EL (cell line): ENCODE measurements at places on chromosomes 6 and 20.

- DNase-seq = no peak
Observed at GRCh38 chr6:24649691-24650090, 3.7 kb upstream of the KIAA0319 start.

DNA sequence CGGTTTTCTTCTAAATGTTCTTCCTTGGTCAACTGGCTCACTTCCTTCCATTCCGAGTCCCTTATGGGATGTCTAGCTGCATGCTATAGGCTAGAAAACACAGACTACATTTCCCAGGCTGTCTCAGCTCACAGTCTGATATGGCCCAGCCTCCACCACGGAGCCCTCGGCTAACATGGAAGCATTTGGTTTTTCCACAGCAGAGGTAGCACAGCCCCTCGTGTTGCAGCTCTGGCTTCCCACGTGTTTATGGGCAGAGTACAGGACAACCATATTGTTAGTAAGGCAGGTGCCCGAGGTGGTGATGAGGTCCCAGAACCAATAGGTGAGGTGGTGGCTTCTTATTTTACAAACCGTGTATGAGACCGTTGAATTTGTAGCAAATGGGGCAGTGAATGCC, 8.7 kb downstream of the GPLD1 start:
- DNase-seq = no peak

GRCh38 chr6:33963136-33963750, 159.4 kb upstream of the MLN start:
- DNase-seq = no peak

DNA sequence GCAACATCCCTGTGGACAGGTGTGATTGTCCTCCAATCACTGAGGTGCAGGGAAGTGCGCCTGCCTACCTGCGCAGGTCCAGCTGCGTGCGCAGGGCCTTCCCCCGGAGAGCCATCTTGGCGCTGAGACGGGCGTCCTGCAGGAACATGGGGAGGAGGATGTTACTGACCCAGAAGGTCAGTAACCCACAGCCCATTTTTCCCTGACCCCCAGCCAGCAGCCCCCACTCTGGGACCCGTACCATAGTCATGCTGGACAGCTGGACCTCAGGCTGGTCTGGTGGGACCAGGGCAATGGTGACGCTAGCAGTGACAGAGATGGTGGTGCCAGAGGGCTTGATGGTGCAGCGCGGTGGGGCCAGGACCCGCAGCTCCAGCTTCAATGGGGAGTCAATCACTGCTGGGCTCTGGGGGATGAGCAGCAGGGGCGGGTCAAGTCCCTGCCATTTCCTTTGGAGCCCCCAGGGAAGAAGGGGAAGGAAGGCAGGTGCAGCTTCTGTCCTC, 9.7 kb downstream of the PLTP start:
- no peak for DNase-seq

DNA sequence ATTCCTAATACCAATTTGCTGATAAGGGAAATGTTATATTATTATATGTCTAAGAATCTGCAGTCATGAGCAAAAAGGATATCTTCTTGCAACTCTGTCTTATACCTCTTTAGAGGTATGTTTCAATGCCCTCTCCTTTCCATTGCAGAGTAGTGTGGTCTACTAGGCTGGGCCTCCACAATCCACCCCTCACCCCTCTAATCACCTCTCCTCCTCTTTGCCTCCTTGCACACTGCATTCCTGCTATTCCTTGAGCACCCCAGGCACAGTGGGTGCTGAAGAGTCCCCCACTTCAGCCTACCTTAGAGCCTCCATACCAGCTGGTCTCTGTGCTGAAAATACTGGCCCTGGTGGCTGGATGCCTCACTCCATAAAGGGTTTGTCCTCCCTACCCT, 26.9 kb downstream of the ARMC2 start:
- DNase-seq = no peak

- no peak for DNase-seq
Observed at GRCh38 chr6:111159633-111160032, 72.3 kb downstream of the SLC16A10 start.

DNA sequence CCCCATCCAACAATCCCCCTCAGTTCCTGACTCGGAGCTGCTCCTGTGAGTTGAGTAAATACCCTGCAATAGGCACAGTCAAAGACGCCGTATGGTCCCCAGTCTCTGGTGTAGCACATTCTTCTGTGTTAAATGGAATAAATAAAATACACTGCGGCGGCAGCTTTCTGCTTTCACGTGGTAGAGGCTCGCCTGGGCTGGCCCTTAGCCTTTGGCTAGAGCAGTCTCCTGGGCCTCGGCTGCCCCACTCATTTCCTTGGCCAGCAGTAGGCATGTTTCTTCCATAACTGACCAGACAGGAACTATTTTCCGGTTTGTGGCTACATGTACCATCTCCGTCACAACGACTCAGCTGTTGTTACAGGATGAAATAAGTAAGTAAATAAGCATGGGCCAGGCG, 20.7 kb downstream of the SERPINB6 start:
- no peak for DNase-seq

DNA sequence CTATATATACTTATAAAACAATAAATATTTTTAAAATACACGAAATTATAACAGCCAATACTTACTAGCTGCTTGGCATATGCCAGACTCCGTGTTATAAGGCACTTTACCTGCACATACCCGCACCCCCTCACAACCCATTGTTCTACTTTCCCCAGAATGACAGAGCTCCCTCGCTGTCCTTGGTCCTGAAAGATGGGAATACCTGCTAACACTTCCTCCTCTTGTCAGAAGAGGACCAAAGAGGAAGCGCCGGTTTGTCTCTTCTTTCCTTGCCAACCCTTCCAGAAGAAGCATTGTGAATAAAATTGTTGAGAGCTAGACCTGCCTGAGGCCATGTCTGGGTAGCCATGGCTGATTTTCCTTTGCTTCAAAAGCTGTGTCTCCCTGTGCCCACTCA, 149.3 kb downstream of the PTPRT start:
- no peak for DNase-seq

GRCh38 chr6:167952512-167952859, 45.0 kb upstream of the KIF25 start:
- DNase-seq = no peak

DNA sequence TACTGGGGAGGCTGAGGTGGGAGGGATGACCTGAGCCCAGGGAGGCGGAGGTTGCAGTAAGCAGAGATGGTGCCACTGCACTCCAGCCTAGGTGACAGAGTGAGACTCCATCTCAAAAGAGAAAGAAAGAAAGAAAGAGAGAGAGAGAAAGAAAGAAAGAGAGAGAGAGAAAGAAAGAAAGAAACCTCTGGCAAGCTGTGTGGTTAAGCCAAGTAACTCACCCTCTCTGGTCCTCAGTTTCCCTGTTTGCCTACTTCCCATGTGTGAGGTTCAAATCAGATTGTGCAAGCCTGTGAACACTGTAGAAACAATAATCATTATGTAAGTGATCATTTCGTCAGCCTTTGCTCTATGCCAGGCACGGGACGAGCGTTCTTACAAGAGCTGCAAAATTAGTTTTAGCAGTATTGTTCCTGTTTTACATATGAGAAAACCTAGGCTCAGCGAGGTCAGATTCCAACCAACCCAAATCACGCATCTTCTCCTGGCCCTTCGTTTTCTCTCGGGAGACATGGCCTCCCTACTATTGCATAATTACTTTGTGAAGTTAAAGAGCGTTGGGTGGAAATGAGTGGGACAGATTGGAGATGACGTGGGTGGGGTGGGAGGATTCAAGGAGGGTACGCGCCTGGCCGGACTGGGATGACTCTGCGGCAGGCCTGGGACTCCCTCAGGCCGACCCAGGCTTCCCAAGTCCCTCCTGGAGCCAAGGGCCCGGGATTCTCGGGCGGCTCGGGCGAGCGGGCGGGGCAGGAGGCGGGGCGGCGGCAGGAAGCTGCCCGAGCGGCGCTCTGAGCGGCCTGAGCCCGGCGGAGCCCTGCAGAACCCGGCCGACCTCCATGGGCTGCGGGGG, at the start of gene SNX21:
Gene SNX21, plus strand, starts transcription at position 770 of the 853 bp plus-strand sequence. CDS start 121 bp downstream, outside the sequence.
- peak; percentile 95 for DNase-seq

DNA sequence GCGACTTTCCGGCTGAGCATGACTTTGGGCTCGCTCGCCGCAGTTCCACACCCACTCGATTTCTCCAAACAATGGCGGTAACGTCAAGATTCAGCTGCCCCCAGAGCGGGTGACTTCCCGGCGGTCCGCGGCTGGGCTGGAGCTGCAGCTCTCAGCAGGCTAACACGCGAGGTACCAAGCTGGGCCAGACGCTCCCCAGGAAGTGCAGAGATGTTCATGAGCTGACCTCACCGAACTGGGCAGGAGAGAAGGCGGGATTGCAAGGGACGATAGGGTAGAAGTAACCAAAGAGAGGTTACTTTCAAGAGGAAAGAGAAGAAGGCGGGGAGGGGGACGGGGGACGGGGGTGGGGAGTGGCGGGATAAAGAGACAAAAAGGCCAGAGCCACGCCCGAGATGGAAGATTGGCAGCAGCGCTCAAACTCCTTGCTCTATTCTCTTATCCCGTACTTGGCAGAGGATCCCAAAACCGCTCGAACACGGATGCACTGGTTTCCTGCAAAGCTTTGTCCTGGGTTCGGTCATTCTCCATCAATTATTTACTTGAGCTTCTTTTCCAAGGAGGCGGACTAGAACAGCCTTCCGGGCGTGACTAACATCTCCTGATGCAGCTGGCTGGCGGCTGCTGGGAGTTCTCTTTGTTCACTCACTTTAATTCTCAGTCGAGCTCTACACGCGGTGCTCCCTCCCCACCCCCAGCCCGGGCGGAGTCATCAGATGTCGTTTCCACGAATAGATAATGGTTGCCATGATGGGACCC, at the start of gene MTCL3:
Gene MTCL3, minus strand, starts transcription at position 626 of the 759 bp plus-strand sequence.
- peak; percentile 60 for DNase-seq

DNA sequence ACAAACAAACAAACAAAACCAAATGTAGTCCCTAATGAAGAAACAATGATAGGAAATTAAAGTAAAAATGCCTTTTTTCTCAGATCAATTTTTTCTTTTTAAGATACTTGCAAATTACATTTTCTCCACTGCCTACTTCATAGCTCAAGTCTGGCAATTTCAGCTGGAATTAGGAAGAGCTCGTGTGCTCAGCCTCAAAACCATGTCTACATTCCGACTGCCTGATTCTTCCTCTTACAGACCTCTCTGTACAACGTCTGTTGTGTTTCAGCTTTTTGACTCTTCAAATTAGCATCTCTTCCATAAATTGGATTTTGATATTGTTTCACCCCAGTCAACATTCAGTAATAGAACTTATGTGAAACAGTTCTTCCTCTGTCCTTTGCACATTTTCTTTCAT, 9.3 kb upstream of the EDN1 start:
- DNase-seq = peak; percentile 38

DNA sequence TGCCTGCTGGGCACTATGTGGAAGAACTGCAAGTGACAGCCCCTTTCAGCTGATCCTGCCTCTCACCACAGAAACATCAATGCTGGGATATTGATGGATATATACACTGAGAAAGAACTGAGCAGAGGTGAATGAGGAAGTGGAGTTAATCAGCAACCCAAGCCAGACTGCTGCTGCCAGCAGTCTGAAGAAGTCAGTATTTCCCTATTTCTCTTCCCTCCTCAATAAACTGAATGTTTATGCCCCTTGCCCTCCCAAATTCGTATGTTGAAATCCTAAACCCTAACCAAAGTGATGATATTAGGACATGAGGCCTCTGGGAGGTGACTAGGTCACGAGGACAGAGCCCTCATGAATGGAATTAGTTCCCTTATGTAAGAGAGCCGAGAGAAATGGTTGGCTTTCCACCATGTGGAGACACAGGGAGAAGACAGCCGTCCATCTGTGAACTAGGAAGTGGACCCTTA, 76.3 kb downstream of the CDK19 start:
- no peak for DNase-seq

DNA sequence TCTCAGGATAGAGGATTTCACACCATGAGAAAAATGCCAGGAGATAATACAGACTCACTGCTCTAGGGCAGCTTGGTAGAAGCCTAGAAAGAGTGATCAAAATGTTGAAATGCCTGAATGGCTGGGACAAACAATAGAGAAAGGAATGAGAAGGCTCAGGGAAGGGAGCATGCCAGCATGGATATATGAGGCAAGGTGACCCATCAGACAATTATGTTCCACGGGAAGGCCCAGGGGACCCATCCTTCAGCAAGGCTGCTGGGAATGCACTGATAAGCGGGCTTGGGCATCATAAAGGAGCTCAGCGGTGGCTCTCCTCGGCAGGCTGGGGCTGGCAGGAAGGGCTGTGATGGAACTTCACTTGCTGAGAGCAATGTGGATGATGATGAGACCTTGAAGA, 12.2 kb downstream of the HEBP2 start:
- no peak for DNase-seq
